Fibroblast of skin of right biceps (primary cell): ENCODE measurements at places on chromosomes 2 and 18.

DNA sequence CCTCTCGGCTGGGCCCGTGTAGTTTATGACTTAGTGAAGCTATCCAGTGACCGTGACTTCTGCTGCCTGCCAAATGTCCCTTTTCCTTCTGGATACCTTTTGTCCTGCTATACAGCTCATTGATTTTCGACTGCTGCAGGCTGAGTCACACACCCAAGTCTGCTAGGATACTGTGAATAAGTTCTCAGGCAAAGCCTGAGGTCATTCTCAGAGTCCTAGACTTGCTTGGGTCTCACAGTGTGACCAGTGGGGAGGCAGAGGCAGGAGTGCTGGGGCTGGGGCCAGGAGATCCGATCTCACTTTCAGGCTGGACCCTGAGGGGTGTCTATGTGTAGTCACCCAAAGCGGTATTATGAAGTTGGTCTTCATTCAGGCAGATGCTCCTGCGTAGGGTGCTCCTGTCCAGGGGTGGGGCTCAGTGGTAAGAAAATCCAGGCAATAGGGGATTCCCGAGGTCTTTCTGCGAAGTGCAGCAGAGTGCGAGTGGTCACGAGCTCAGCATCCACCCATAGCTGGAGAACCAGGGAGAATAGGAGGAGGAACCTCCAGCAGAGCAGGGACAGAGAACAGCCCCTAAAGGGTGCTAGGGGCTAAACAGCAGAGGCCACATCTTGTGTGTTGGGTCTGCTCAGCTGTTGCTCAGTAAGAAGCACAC is 268.6 kb upstream of the NCKAP5 start:
- peak; percentile 36 for DNase-seq

GRCh38 chr2:226431288-226431948 is 368.2 kb downstream of the IRS1 start:
- peak; percentile 92 for DNase-seq

DNA sequence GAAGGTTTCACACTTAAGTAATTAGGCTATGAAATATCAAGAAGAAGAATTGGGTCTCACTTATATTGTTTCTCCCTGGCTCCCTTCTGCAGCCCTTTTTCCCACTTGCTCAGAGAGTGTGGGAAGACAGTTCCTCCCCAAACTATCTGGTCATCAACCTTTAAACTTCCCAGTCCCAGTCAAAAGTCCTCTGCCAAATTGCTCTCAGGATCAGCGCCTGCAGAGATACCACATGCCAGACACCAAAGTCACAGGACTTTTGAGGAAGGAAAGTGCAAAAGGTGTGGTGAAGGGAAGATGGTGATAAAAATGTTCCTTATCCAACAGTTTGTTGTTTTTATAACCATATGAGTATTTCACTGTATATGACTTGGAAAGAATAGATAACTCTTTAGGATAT is 51.3 kb downstream of the DLGAP1 start:
- no peak for DNase-seq

GRCh38 chr2:127485051-127485693 is 41.1 kb downstream of the IWS1 start:
- no peak for DNase-seq

DNA sequence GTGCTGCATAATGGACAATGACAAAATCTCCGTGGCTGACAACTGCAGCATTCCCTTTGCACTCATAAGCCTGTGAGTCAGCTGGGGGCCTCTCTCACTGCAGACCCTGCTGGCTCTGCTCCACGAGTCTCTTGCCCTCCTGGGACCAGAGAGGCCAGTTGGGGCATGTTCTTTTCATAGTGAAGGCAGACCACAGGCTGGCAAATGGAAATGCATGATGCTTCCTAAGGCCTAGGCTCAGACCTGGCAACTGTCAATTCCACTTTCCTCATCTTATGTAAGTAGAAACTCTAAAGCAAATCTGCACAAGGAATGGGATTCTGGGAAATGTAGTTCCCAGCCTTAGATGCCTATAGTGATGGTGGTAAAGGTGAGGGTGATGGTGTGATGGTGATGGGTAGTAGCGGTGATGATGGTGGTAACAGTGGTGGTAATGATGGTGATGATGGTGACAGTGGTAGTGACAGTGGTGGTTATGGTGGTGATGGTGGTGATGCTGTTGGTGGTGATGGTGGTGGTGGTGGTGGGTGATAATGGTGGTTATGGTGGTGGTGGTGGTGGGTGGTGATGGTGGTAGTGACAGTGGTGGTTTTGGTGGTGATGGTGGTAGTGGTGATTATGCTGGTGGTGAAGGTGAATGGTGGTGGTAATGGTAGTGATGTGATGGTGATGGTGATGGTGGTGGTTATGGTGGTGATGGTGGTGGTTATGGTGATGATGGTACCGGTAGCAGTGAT is 185.8 kb upstream of the ARL4C start:
- peak; percentile 64 for DNase-seq
